ENCODE measurements at places on chromosomes 3 and 15.

DNA sequence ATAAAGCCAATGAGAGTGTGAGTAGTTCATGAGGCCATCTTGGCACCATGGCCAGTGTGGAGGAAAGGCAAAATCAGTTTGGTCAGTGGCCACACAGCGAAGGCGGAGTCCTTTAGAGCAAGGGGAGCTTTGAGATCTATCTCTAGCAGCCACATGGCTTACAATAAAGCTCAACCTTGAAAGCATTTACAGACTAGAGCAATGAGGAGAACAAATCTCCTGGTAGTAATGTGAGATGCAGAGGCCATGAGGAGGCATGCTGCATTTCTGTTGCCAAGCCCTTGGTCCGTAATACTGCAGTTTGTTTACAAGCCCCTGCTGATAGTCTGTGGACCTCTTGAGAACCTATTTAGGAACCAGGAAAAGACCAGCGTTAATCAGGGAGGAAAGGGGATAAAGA is 381.5 kb upstream of the C2CD4B start:
- no peak for DNase-seq

DNA sequence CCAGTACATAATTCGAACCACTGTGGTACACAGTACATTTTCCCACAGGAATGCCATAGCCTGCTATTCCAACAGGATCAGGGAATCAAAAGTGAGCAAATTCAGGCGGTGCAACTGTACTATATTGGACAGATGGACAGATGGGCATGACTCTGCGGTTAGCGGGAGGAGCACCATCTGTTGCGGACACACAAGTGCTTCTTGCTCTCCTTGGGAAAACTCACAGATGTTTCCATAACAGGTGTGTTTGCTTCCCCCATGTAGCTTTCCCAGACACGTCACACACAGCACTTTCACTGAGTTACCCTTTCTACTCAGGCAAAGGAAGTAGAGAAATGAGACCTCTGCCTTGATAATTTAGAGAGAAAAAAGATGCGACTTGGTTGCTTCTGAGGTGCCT is 325.1 kb upstream of the THBS1 start:
- no peak for DNase-seq

DNA sequence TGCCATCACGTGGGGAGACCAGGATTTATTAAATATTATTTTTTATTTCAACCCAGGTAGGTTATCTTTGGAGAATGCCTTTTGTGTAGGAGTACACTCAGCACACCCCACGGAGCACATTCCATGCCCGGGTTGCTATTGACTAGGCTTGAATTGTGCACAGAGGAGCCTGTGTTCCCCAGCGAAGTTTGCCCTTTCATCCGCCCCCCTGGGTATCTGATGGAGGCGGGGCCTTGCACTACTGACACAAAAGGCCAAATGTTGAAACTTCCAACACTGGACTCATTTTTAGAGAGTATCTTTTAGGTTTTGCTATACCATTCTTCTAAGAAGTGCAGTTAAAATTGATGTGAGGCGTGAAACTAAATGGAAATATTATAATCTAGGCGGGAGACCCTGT is 39.3 kb upstream of the PPP4R2 start:
- DNase-seq: no peak

DNA sequence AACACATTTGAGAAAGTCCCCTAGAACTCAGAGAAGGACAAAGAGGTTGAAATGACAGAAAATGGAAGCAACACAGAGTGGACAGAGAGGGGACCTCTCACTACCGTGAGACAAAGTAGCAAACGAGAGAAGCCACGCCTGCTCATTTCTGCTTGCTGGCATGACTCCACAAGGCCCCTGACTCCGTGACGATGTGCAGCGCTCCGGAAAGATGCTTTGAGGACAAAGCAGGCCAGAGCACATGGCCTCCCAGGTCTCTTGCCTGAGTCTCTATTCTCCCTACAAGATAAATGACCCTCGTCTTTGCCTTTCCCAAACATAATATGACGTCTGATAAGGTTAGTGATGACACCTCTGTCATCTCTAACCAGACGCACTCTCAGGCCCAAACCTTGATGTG is 63.8 kb upstream of the CTSH start:
- no peak for DNase-seq

DNA sequence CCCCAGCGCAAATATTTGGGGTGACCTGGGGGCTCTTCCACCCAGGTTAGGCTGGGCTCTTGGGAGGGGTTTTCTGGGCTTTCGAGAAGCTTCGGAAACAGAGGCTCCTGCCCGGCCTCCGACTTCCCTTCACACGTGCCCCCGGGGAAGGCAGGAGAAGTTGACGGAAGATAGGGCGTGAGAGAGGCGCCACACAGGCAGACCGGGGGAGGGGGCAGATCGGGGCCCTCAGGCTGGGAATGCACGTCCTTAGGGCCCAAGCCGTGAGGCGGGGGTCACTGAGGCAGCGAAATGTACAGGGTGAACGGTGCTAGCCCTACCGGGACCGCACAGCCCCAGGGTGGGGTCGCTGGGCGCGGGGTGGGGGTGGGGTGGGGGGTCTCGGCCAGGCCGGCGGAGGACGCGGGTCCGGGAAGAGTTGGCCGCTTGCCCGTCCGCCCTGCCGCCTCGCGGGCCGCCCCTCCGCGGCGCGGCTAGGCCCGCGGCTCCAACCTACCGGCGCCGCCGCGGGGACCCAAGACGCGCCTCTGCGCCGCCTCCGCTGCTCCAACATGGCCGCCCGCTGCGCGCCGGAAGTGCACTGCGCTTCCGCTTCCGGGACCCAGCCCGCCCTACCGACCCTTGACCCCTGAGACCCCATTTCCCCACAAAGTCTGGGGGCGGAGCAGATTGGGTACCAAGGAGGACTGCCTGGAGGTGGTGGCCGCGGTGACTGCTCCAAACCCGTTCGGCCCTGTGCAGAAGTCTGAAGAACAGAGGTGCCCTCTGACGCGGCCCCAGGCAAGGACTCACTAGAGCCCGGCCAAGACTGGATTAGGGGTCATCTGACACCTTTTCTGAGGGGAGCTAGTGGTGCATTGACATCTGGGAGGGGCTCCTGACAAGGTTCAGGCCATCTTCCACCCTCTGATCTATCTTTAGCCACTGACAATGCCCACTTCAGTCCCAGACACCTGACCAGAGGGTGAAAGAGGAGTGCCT is at the start of gene CCDC71:
Gene CCDC71 (minus strand): TSS at position 561 of the 981 bp plus-strand sequence. CDS start 2,123 bp downstream, outside the sequence.
- no peak for DNase-seq

- DNase-seq: no peak
Measured at GRCh38 chr15:64284042-64284441, 71.9 kb downstream of the CSNK1G1 start.

GRCh38 chr3:194095464-194095863 is 40.5 kb upstream of the HES1 start:
- DNase-seq: no peak

DNA sequence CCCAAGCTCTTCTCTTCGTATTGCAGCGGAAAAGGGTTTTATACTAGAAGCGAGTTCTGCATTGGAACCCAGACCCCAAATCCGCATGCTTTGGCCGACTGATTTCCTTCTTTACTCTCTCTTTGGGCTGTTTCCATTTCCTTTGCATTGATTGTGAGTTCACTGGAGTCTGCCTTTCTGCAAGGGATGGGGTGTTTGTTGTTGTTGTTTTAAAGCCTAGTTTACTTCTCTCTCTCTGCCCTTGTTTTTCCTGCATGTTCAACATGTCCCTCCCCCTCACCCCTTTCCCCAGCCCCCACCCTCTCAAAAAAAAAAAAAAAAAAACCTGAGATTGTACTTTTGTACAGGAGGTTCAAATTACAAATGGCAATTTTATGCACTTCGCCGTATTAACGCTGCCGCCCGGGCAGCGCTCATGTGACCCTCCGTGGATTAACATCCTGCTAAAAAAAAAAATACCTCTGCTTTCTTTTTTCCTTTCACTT is 2.2 kb downstream of the NR2F2 start:
- DNase-seq: no peak

All from omental fat pad (tissue), 4 donors.